ENCODE measurements at places on chromosomes 4 and X.

GRCh38 chr4:40550196-40550595 is 79.5 kb downstream of the RBM47 start:
- DNase-seq = no peak

GRCh38 chr4:73066445-73066844 is 3.1 kb downstream of the COX18 start:
- peak; percentile 64 for DNase-seq

DNA sequence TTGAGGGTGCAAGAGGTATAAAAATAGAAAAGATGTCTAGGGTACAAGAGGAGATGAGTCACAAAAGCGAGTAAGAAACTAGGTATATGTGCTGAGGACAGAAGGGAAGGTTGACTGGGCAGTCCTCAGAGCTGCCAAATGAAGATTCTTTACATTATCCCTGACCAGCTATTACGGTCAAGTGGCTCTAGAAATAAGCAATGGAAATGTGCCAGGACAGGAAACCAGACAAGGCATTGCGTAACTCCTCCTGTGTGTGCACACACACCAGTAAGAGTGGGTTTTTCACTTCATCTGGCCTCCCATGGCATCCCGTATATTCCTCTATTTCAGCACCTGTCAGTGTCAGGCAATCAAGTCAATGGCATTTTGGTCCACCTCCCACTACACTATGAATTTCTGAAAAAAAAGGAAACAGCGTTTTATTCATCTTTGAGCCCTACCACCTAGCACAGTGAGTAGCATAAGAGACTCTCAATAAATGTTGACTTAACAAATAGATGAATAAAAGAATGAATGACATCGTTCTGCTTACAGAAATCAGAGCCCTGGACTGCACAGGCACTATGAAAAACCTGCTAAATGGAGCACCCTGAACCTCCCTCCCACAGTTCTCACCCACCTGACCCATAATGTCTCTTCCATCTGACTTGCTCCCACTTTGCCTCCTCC is 62.6 kb upstream of the KLF3 start:
- DNase-seq = no peak

DNA sequence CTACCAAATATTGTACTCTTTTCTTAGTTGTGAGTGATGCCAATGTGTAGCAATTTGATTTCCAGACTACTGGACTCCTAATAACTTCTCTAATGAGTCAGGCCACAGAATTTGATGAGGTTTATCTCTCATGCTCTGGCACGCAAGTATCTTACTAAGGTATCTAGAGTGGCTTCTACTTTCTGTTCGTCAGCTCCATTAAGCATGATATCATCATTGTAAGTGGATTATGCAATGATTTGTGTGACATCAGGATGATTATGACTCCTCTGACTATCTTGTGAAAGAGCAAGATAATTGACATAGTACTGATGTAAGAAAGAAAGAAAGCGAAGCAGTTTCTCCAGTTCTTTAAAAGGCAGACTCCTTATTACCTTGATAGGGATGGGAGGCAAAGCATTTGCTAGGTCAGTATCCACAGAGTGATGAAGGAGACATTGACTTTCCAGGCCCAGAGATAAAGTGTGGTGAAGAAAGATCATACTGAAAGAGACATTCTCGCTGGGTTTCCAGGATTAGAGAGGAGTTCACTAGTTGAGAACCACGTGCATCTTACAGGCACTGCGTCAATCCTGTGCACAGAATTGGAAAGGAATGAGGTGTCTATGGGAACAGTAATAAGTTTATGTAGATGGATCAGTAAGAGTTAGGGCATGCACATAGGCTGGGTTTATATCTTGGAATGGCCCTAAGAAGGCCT is 161.9 kb upstream of the STK26 start:
- no peak for DNase-seq

DNA sequence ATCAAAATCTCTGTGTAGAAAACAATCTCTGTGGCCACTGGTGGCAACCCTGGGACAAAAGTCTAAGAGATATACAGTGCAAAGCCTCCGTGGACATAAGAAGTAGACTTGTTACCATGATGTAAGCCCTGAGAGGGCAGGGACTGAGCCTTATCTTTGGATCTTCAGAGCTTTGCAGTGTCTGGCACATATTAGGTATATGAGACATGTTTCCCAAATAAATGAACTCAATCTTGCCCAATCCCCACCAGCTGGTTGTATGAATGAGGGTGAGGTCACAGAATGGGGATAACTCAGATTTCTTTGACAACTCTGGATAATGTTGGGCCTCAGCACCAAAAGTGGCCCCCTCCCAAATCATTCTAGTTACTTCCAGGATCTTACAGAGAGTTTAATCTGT is 511.4 kb upstream of the DIPK2B start:
- DNase-seq = no peak

- no peak for DNase-seq
These were observed 40.3 kb downstream of the RWDD4 start for GRCh38 chr4:183618681-183619080.

- no peak for DNase-seq
These were observed 594.2 kb downstream of the STPG2 start for GRCh38 chr4:97548943-97549583.

DNA sequence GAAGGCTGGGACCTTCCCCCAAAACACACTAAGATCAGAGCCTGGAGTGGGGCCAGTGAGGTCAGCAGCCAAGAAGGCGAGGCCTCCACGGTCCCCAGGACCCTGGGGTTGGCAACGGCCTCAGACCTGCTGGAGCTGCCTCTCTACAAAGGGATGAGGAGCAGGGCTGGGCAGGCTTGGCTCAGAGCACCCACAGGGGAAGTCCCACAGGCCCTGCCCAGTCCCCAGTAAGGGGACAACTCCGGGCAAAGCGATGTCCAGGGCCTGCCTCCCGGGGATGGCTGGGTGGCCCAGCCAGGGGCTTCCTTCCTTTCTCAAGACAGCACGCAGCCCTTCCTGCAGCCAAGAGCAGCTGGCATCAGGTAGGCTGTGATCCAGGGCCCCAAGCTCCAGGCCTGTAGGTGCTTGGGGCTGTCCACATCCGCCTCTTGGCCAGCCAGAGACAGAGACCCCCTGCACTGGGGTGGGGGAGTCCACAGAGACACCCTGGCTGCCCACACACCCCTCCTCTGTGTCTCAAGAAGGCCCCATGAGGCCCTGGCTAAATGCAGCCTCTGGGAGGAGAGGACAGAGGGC is 5.7 kb downstream of the MXD4 start:
- no peak for DNase-seq
